Placental pericyte (primary cell): ENCODE measurements at places on chromosomes 1 and 21. TPM values are rescaled to one million over a fixed set of nuclear protein-coding genes. Genes with fewer than 3 reads are reported as not detected.

Gene OVAAL
- total RNA-seq: not detected in 2 replicates

Gene HCRTR1
- not detected in 2 replicates for total RNA-seq

Gene CNR2
- not detected in 2 replicates for total RNA-seq

Gene SPRR2F
- not detected in 2 replicates for total RNA-seq

Gene KRTAP12-2
- total RNA-seq: not detected in 2 replicates

Gene LDLRAD1
- total RNA-seq: not detected in 2 replicates

Gene SLAMF7
- total RNA-seq: not detected in 2 replicates
